ENCODE measurements at places on chromosomes 6 and 20. TPM values are rescaled to one million over a fixed set of nuclear protein-coding genes. Genes with fewer than 3 reads are reported as not detected.

The RAET1L gene
- total RNA-seq, result not detected

The IMPG1 gene
- total RNA-seq, result not detected

- DNase-seq, result no peak
These were observed 186.7 kb upstream of the ARID1B start for GRCh38 chr6:156590482-156590881.

The CLDN20 gene
- not detected for total RNA-seq

DNA sequence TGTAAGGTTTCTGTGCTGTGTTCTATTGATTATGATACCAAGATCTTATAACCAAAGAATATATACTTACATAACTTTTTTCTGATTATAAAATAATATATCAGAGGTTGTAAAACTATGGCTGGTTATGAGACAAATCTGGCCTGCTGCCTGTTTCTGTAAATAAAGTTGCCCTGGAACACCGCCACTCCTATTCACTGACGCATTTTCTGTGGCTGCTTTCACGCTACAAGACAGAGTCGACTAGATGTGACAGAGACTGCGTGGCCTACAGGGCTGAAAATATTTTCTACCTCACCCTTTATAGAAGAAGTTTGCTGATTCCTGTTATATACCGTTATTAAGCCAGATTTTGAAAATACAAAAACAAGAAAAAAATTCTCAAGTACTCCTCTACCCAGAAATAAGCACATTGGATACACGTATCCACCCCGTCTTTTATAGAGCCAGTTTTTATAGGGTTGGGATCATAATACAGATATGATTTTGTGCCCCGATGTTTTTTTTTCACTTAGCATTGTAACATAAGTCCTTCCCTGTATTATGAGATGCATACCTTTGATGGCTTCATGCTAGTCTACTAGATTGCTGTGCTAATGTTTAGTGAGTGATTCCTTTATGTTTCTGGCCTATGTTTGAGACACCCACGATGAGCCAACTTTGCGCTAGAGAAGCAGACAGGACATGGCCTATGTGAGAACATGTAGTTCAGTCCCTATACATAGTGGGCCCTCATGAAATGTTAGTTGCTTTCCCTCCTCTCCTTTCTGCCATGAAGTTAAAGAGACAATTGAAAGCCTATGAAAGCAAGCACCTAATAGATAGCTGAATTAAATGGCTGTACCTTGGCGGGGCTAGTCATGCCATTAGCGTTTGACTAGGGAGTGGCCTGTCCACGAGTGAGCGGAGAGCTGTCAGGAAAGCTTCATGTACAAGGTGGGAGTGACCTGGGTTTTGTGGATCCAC is 98.1 kb upstream of the KCNK16 start:
- DNase-seq, result no peak

GRCh38 chr6:44649365-44650025 is 262.0 kb downstream of the CDC5L start:
- DNase-seq, result no peak

The VSX1 gene
- total RNA-seq, result not detected

The MTHFD1L gene
- total RNA-seq, result 53.4 TPM

DNA sequence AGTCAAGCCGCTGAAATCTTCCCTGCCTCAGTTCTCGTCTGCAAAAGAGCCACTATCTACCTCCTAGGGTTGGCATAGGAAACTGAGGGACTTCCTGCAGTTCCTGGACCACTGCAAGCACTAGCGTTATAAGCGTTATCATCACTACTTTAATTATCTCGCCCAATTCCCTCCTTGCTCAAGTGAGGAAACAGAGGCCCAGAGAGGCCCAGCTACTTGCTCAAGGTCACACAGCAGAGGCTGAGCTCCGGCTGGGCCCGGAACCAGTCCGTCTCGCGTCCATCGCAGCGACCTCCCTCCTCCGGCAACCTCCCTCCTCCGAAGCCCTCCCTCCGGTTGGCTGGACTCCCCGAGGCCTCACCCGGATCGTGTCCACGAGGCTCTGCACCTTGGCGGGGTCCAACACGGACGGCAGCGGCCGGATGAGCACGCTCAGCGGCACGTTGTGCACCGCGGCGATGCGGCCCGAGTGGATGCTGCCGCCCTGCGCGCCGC is 338 bp downstream of the SRXN1 start:
- DNase-seq, result no peak

GRCh38 chr6:43331891-43332290 is 23.3 kb upstream of the CRIP3 start:
- no peak for DNase-seq

All from posterior vena cava (tissue), 2 donors.